ENCODE measurements at places on chromosomes 4 and X.
A peak's percentile ranks its signal among the peaks of the same experiment; 100 is the strongest.

- DNase-seq: no peak
Measured at GRCh38 chrX:50736656-50737055, 77.3 kb downstream of the SHROOM4 start.

GRCh38 chrX:65925005-65925404, 114.9 kb downstream of the VSIG4 start:
- no peak for DNase-seq

GRCh38 chrX:111543212-111543741, 31.8 kb downstream of the SERTM2 start:
- DNase-seq: no peak

DNA sequence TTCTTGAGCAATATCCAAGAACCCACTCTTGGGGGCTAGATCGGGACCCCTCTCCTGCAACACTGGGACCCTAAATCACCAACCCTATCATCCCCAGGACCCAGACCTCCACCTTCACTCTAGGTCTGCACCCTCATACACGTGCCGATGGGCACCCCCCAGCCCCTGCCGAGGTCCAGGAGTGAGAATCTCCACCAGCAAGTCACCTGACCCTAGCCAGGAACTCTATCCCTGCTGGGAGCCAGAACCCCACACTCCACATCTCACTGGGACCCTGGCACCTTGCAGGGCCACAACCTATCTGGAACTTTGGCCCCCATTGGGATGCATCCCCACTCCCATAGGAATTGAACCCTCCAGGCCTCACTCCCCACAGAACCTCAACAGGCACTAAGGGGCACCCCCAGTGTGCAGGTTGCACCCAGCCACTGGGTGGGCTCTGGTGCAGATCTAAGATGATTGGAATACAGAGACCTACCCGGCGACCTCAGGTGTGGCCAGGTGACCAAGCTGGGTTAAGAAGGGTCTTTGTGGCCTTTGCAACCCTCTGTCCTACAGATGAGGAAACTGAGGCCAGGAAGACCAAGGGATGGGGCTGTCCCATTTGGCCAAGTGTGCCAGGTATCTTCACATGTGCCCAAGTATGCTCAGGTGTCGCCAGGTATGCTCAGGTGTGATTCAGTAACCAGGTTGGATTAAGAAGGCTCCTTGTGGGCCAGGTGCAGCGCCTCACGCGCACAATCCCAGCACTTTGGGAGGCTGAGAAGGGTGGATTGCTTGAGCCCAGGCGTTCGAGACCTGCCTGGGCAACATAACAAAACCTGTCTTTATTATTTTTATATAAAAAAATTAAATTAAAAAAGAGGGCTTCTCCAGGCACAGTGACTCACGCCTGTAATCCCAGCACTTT, 3.1 kb upstream of the DHRSX start:
- no peak for DNase-seq

DNA sequence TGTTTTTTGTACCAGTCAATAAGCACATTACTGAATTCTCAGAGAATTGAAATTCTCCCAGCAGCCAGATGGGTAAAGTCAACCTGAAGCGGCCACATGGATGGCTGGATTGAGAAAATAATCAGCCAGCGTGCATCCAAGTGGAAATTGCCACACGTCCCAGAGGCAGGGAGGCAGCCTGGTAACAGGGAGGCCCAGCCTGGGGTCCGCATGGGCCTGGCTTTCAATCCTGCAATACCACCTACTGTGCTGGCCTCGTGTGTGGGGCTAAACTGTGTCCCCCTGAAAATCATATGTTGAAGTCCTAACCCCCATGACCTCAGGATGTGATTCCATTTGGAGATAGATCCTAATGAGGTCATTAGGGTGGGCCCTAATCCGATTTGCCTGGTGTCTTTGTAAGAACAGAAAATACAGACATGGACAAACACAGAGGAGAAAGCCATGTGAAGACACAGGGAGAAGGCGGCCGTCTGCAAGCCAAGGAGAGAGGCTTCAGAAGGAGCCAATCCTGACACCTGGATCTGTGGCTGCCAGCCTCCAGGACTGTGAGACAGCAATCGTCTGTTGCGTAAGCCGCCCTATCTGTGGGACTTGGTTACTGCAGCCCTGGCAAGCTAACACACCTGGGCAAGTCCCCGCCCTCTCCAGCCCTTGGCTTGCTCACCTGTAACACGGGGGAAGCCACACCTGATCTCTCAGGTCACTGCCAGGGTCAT, 90.3 kb downstream of the JAKMIP1 start:
- DNase-seq: no peak

GRCh38 chr4:83613023-83613422, 77.1 kb downstream of the GPAT3 start:
- DNase-seq: no peak

DNA sequence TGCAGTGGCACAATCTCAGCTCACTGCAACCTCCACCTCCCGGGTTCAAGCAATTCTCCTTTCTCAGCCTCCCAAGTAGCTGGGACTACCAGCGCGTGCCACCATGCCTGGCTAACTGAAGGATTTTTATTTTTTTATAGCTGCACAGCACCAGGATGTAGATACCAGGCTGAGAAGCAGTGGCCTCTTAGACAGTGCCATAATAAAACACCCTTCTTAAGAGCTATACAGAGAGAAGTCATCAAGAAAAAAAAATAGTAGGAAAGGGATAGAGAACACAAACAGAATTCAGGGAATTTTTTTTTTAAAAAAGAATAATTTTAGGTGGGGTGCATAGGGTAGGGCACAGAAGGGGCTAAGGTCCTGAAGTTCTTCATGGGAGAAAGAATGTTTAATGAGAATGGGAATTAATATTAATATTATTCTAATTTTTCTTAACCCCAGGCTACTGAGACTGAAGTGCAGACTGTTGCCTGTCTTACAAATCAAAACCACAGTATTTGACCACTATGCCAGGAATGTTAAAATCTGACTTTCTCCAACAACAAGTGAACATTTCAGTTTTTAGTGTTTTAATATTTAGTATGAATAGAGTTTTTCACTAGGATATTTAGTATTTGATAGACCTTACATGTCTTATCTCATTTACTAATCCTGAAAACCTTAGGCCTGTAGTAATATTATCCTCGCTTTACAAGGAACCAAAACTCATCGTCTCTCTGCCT, 146.7 kb downstream of the KCNIP4 start:
- peak; percentile 52 for DNase-seq

GRCh38 chrX:48466696-48467095, 3.4 kb downstream of the SLC38A5 start:
- no peak for DNase-seq

DNA sequence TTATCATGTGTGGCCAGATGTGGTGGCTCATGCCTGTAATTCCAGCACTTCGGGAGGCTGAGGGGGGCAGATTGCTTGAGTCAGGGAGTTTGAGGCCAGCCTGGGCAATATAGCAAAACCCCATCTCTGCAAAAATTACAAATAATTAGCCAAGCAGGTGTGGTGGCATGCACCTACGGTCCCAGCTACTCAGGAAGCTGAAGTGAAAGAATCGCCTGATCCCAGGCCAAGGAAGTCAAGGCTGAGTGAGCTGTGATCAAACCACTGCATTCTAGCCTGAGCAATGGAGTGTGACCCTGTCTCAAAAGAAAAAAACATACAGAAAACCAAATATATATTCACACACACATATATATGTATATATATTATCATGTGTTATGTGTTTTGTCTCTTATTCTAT, 15.0 kb downstream of the APELA start:
- DNase-seq: no peak

DNA sequence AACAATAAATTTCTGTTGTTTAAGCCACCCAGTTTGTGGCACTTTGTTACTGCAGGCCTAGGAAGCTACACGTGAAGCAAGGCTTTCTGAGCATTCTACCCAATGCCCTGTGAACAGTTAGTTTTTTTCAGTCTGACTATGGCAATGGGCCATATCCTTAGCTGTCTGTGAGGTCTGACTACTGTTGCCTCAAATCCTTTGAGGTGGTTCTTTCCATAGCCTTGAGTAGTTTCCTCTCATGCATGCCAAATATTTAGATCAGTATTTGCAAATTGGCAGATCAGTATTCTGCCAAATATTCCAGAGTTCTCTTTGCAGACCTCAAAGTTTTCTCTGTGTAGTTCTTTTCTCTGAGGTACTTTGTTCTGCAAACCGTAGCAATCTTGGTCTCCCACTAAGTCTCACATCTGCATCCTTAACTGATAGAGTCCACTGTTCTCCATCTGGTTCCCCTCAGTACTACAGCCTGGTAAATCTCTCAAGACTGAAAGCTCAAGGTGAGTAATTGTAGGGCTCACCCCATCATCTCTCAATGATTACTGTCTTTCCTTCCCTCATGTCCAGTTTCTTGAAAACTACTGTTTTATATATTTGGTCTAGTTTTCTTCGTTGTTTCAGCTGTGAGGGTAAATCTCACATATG, 984.9 kb upstream of the INTU start:
- peak; percentile 45 for DNase-seq

DNA sequence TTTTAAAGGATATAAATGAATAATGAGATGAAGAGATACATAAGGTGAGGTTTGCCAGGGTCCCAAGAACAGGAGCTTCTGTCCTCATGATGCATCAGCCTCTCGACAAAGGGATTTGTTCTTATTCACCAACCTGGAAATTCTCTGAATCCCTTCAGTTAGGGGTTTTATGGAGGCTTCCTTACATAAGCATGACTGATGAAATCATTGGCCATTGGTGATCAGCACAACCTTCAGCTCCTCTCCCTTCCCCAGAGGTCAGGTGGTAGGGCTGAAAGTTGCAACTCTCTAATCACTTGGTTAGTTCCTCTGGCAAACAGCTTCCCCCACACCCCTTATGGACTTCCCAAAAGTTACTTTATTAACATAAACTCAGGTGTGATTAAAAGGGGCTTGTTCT, 222.0 kb downstream of the SPRY1 start:
- no peak for DNase-seq

- DNase-seq: peak; percentile 61
Measured at GRCh38 chrX:46796574-46797191, 37.8 kb upstream of the SLC9A7 start.

GRCh38 chrX:135713795-135714194, 356 bp downstream of the CT45A1 start:
- no peak for DNase-seq

GRCh38 chr4:79472693-79473438, 64.8 kb upstream of the GK2 start:
- no peak for DNase-seq

- DNase-seq: peak; percentile 90
Measured at GRCh38 chr4:122764821-122765215, 32.3 kb downstream of the BBS12 start.

DNA sequence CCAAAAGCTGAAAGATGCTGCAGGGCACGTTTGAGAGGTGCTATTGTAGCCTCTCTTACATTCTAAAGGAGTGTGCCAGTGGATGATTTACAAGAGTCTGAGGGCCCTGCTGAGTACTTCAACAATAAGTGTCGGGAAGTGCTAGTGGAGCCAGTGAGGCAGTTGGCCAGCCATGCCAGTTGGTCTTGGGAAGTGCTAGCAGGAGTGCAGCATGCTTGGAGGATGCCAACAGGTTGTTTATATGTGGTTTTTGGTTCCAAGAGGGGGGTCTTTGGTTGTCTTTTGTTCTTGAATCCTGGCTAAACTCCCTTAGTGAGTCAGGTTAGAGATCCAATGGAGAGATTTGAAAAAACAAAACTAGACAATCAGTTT, 335.3 kb downstream of the PABPC4L start:
- peak; percentile 31 for DNase-seq

DNA sequence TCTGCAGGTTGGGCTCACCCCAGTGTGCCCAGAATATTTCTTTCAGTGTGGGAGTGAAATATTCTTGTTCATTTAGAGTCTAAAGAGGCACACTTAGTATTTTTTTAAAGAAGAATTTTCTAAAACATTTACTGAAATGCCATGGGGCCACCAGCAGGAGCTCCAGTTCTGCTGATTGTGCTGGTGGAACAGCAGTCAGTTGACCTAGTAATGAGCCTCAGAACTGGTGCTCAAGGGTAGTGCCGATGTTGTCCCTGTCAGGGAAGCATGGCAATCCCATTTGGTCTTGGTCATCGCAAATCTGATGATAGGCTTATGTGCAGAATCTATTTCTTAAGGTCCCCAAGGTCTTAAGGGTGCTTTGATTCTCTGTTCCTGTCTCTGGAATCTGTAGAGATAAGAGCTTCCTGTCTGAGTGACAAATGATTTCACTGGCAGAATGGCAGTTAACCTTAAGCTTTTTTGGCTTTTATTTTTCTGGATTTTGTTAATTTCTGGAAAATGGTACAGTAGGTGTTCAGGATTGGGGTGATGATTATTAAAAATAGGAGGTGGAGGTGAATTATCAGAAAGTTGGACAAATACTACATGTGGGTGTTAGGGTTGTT, 31.3 kb downstream of the JADE1 start:
- no peak for DNase-seq

- DNase-seq: peak; percentile 58
Measured at GRCh38 chr4:98659741-98660462, 1.5 kb upstream of the TSPAN5 start.

DNA sequence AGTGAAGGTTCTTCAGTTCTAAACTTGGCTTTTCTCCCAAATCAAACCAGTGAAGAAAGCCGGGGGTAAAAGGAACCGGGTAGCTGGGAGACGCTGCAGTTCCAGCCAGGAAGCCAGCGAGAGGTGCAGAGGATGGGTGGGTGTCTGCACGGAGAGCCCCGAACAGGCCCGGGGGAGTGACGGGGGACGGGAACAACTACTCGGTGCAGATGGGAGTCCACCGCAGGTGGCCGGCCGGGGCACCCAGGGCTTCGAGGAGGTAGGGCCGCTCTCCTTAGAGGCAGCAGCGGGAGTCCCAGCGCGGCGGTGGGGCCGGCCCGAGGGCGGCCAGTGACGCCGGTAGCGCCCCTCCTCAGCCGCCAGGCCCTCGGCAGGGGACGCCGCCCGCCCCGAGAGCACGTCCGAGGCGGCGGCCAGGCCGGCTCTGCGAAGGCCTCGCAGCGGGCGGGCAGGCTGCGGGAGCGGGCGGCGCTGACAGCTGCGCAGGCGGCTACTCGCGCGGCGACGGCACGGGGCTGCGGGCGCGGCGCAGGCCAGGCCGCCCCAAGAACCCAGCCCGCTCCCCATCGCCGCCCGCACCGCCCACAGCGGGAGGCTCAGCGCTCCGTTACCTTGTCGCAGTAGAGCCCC, 449 bp downstream of the FBXL5 start:
- peak; percentile 32 for DNase-seq

- no peak for DNase-seq
Measured at GRCh38 chr4:33339762-33340161, 2619.6 kb downstream of the PCDH7 start.

GRCh38 chr4:90745176-90745575, 618.0 kb downstream of the CCSER1 start:
- peak; percentile 17 for DNase-seq

- no peak for DNase-seq
Measured at GRCh38 chr4:26815199-26815598, 45.4 kb upstream of the STIM2 start.

GRCh38 chr4:3130201-3130600, 55.7 kb downstream of the HTT start:
- DNase-seq: peak; percentile 38

- DNase-seq: peak; percentile 80
Measured at GRCh38 chr4:149885896-149886295, 70.3 kb upstream of the IQCM start.

Data from iris pigment epithelial cell (primary cell).